ENCODE measurements at places on chromosomes 3 and 15.

- no peak for DNase-seq
Observed at GRCh38 chr15:26882112-26882511, 15.2 kb downstream of the GABRA5 start.

DNA sequence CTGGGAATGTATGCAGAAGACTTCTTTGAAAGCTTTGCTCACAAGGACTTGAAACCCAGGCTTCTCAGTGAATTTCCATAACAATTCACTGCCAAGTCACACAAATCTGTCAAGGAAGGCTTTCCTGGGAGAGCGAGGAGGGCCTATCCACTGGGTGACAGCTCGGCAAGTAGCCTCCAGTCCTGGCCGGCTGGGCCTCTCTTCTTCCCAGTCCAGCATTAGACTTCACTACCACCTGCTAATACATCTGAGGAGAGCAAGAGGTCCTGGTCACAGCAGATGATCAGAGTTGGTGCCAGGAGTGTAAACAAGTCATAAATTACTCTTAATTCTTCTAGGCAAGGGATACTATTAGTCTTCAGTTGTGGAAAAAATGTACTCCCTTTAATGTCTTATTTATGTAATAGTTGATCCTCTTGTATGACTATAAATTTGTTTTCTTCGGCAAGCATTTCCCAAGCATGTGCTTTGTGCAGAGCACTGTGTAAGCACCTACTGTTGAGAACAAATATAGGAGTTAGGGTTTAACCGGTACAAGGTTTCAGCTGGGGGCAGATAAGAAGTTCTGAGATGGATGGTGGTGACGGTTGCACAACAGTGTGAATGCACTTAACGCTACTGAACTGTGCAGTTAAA is 162.9 kb downstream of the VGLL4 start:
- no peak for DNase-seq

GRCh38 chr3:100927775-100928174 is 65.4 kb downstream of the ABI3BP start:
- no peak for DNase-seq

GRCh38 chr15:70222606-70223005 is 124.9 kb upstream of the TLE3 start:
- DNase-seq: no peak

- DNase-seq: no peak
Observed at GRCh38 chr3:188950832-188951489, 220.8 kb upstream of the TPRG1 start.

DNA sequence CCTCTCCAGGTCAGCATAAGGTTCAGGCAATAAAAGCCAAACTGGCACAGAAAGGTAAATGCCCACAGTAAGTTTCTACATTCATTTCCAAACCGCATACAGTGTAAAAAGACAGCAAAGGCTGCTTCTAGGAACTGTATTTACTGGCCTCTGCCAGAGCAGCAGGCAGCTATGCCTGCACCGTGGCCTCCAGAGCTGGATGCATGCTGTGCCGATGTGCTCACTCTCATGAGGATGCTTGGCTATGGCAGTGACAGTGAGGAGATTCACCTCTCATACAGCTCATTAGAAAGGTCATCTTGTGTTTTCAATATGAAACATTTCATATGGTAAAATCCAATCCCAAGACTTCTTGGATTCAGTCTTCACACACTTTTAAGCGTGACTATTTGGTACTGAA is 50.3 kb downstream of the UBP1 start:
- DNase-seq: no peak

GRCh38 chr3:169686266-169686665 is 22.8 kb upstream of the MECOM start:
- DNase-seq: no peak

DNA sequence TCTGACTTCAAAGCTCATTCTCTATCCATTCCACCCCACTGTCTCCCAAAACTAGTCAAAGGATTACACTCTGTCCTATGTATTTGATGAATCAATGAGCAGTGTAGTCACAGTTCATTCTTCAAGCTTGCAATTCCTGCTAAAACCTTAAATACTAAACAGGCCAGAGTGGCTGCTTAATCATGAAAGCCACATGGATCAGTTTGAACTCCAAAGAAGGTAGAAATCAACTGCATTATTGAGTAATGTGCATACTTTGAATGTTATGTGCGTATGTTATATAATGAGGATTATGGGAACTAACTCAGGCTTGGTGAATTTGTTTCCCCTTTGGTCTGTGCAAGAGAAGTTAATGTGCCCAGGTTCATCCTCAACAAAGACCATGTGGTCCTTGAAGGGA is 45.4 kb downstream of the PRICKLE2 start:
- DNase-seq: no peak

DNA sequence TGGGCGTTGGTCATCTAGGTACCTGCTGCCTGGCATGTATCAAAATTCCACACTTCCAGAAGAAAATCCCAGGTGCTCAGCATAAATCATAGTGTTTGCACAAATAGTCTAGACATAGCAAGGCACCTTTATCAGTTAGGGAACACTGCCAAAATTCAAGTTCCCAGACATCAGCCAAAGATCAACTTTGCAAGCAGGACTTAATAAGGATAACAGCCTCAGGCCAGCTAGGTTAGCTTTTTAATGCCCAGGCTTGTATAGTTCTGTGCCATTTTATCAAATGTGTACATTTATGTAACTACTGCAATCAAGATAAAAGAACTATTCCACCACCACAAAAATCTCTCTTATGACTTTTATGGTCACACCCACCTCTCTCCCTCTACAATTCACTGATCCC is 30.7 kb downstream of the DZIP3 start:
- no peak for DNase-seq

- DNase-seq: no peak
Observed at GRCh38 chr3:195209083-195209846, 61.7 kb downstream of the XXYLT1 start.

- DNase-seq: no peak
Observed at GRCh38 chr3:94036909-94037507, 8.6 kb upstream of the STX19 start.

DNA sequence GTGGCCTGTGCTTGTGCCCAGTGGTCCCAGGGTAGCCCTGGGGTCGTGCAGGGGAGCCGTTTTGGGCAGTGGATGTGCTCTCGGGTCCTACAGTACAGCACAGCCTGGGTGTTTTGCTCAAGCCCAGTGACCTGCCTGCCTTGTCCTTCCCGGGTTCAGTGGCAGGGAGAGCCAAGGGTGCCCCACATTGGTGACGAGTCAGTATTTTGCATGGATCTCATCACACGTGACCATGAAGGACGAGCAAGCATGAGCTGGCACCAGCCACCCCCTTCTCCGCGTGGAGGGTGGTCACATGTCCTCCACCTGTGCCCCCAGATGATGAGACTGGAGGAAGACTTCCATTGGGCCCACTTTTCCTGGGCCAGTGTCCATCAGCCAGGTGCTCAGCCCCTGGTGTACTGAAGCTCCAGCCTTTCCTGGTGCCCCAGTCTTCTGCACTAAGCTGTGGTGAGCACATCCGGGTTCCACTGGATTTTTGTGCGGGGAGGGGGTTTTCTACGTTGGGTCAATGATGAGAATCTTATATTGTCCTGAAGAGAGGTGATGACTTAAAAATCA is 197.5 kb downstream of the UBE3A start:
- no peak for DNase-seq

GRCh38 chr3:72580900-72581299 is 267.3 kb downstream of the SHQ1 start:
- DNase-seq: no peak

GRCh38 chr3:174465177-174465576 is 394.0 kb upstream of the NAALADL2 start:
- no peak for DNase-seq

GRCh38 chr3:11410564-11410963 is 138.4 kb downstream of the ATG7 start:
- DNase-seq: no peak

- DNase-seq: no peak
Observed at GRCh38 chr3:458653-459310, 262.2 kb downstream of the CHL1 start.

DNA sequence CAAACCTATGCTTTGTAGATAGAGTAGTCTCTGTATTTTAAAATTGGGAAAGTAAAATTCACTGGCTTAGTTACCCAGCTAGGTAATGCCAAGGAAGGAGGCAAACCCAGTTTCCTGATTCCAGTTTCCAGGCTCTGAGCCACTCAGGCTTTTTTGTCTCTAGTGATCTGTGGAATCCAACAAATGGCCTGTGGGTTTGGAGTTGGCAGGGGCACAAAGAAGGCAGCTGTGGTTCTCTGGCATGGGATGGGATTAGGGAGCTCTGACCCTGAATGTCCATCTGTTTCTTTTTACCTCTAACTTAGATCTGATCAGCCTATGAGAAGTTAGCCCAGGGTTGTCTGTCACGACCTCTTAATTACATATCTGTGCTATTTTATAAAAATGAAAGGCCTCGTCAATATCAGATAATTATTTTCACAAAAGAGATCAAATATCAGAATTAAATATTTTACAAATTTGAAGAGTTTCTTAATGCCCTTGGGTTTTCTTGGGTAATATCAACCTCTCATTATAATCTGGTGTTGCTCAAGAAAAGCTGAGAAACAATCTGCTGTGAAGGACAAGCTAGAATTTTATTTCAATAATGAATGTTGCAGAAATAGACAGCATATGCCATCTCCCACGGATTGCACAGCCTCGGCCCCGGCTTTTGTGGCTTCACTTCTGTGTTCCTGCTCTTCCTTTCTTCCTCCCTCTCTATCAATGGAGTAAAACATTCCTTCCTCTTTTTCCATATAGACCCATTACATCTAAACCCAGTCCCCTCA is 63.7 kb upstream of the DAZL start:
- no peak for DNase-seq

GRCh38 chr3:87694678-87695077 is 364.1 kb downstream of the CGGBP1 start:
- no peak for DNase-seq

- no peak for DNase-seq
Observed at GRCh38 chr3:87318617-87319021, 42.2 kb upstream of the POU1F1 start.

GRCh38 chr3:146493761-146494160 is 24.4 kb upstream of the PLSCR2 start:
- no peak for DNase-seq

- DNase-seq: no peak
Observed at GRCh38 chr3:100184948-100185570, 70.8 kb upstream of the FILIP1L start.

- DNase-seq: no peak
Observed at GRCh38 chr15:50055332-50055731, 63.7 kb downstream of the ATP8B4 start.

- no peak for DNase-seq
Observed at GRCh38 chr3:63508305-63508704, 144.2 kb upstream of the SNTN start.

Data from anterior cingulate cortex (tissue), 58 donors.